ENCODE measurements at places on chromosomes 5 and 9.

GRCh38 chr9:81912135-81912534 lies 16.1 kb upstream of the SPATA31D4 start:
- DNase-seq = no peak

DNA sequence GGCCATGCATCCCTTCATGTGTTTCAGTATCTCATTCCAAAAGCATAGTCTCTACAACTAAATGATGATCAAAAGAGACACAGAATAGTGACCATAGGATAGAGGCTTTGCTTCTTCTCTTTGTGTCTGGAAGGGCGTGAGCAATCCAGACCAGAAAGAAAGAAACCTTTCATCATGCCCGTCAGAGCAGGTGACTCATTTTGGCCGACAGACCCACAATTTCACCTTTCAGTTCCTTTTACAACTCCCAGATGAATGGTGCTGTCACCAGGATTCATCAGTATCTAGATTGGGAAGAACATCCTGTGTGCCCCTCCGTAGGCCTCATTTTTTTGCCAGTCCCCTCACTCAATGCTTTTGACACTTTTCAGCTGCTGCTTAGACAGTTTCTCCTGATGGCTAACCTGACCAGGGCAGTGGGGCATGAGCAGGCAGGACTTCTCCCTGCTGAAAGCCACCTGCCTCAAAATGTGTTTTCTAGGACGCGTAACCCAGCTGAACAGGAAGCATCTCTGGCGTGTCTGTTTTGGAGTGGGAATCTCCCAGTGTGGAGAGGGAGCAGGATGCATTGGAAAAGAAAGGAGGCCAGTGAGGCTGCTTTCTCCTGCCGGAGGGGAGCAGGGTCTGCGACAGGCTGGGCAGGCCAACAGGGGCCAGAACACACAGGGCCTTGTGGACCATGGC lies 21.2 kb downstream of the ABLIM3 start:
- DNase-seq = no peak

DNA sequence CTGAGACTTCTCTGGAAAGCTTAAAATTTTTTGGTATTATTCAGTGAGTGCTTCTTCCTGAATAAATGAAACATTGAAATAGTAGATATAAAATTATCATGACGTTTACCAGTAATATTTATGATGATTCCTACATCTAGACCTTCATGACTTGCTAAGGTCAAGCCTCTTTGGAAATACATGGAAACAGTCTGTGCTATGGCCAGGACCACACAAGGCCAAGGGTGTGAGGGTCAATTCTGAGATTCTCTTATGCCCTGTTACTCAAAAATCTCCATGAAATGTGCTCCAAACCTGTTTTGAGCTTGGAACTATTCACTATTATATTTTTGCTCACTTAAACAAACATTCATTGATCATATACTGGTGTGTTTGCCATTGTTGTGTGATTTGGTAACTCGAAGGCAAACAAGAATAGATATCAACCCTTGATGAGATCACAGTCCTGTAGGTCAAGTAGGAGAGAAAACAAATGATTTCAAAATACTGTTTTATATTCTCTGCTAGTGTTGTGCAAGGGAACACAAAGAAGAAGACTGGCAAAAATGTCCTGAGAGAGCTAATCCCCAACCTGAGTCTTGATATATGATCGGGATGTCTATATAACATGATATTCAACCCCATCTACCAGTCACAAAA lies 1254.9 kb upstream of the DMAC1 start:
- DNase-seq = no peak

GRCh38 chr9:68629042-68629441 lies 76.0 kb upstream of the PIP5K1B start:
- no peak for DNase-seq

DNA sequence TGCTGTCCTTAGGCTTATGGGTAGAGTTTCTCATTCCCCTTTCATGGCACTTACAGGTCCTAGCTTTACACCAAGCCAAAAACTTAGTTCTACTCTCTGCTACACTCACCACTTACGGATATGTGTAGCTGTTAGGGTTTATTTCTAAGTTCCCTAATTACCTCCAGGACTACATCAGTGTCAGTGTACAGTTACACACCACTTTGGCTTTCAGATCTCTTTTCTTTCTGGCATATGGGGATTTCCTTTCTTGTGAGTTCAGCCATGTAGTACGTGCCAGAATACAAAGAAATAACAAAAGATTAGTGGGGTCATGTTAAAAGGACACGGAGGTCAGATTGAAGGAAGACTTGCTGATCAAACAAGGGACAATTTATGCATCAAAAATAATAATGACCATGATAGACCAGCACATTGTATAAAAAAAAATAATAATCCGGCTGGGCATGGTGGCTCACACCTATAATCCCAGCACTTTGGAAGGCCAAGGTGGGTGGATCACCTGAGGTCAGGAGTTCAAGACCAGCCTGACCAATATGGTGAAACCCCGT lies 41.8 kb downstream of the LYRM7 start:
- DNase-seq = no peak

- DNase-seq = no peak
These were observed 45.0 kb upstream of the DMRTA1 start for GRCh38 chr9:22401671-22402070.

Data from stimulated activated CD4-positive, alpha-beta T cell treated with anti-CD3 and anti-CD28 coated beads, TNF-alpha, amount 100 ng/mL, for 4 hours (primary cell).